ENCODE measurements at places on chromosomes 3 and 15. TPM values are rescaled to one million over a fixed set of nuclear protein-coding genes. Genes with fewer than 3 reads are reported as not detected.

- no peak overlapping the region for H3K4me3 ChIP-seq
- H3K36me3 ChIP-seq = no peaks in the 10 kb centered on the region
- H3K27ac ChIP-seq = no peak overlapping the region
- no peaks in the 10 kb centered on the region for H3K4me1 ChIP-seq
- no peaks in the 10 kb centered on the region for H3K27me3 ChIP-seq
- no peak for DNase-seq
Observed at GRCh38 chr3:32643816-32644215, 41.2 kb upstream of the CNOT10 start.

Gene LNP1
- 4.1 TPM for total RNA-seq

Gene LIPC
- not detected for total RNA-seq

DNA sequence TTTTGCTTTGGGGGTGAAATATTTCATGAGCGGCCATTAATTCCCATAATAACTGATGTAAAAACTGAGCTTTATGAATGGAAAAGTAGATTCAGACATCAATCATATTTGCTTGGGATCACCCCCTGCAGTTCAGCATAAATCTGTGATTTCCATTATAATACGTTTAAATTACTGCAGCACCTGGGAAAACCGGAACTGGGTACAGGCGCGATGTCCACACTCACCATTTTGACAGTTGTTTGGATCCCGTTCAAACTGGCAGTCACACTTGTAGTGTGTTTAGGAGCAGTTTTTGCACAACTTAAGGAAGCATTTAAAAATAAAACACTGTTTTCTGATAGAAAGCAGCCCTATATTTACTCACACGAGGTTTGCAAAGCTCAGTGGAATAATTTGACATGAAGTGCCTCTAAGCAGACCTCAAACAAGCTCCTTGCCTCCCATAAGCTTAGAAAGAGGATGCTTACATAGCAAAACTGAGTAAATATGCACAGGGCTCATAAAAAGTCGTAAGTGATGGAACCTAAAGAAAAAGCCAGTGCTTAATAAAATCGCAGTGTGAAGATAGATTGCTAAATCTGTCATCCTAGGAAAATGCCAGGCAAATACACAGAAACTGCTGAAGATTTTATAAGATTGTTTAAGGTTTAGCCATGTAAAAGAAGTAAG, 377.6 kb downstream of the PTPRG start:
- DNase-seq = no peak
- no peak overlapping the region for H3K27ac ChIP-seq
- no peaks in the 10 kb centered on the region for H3K27me3 ChIP-seq
- peaks cover 21% of the 10 kb centered on the region for H3K36me3 ChIP-seq
- peaks cover 4% of the 10 kb centered on the region for H3K4me1 ChIP-seq

DNA sequence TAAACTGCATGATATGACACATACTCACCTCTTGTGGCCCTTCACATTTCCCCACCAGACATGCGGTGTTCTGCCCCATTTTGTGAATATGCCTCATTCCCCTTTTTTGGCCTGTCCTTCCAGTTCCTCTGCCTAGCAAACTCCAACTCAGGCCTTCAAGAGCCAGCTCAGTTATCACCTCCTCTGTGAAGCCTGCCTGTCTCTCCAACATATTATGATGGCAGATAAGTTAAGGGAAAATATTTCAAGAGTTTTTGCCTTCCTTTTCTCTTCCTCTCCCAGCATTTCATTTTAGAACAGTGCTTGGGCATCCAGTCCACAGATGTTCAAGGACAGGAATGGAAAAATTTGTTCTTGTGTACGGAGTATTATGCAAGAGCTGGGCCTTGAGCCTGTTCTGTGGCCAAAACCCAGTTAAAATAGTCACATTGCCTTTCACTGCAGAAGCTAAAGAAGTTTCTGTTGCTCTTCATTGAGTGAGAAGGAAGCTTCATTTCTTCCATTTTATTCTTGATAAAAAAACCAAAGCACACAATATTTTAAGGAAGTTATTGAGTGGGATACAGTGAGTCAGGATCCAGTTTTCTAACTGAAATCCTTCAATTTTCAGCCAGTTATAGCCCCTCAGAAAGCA, 192.0 kb downstream of the GHSR start:
- no peaks in the 10 kb centered on the region for H3K27me3 ChIP-seq
- no peak for DNase-seq
- peaks cover 4% of the 10 kb centered on the region for H3K4me1 ChIP-seq
- peaks cover 2% of the 10 kb centered on the region for H3K36me3 ChIP-seq
- no peak overlapping the region for H3K27ac ChIP-seq
- H3K4me3 ChIP-seq = no peak overlapping the region

DNA sequence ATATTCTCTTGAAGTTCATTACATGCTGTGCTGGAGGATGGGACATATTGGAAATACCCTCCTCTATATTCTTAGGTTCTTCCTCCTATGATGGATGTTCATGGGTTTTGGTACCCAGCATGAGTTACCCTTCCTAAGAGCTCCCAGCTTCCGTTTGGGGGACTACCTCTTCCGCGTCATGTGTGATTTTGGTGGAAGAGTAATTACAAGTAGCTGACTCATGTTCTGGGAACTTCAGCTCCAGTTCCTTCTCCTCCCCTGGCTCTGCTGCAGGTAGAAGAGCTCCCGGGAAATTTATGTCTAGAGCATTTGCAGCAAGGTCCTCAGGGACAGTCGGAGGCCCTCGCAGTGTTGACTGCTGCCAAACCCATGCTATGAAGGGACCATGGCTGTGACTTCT, 208.8 kb upstream of the IL12A start:
- no peak overlapping the region for H3K27ac ChIP-seq
- H3K4me3 ChIP-seq = no peak overlapping the region
- H3K4me1 ChIP-seq = no peaks in the 10 kb centered on the region
- H3K27me3 ChIP-seq = no peaks in the 10 kb centered on the region
- no peaks in the 10 kb centered on the region for H3K36me3 ChIP-seq

DNA sequence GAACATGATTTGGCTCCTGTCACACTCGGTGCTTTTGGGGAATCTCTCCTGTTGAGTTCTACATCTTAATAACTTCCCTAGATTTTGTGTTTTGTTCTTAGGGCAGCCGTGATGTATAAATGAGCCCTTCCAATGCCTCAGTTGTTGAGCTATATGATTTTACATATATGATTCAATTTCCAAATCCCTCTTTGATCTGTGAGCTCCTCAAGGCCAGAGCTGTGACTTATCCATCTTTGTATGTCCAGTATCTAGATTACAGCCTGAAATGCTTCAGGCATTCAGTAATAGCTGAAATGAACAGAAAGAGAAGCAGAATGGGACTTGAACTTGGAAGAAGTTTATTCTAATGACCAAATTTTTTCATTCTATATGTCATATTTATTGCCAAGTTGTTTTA, 26.6 kb downstream of the CGGBP1 start:
- no peaks in the 10 kb centered on the region for H3K27me3 ChIP-seq
- no peaks in the 10 kb centered on the region for H3K36me3 ChIP-seq
- DNase-seq = no peak
- no peak overlapping the region for H3K27ac ChIP-seq
